ENCODE measurements at places on chromosomes 7 and 10. TPM values are rescaled to one million over a fixed set of nuclear protein-coding genes. Genes with fewer than 3 reads are reported as not detected.

Gene SHOC2
- total RNA-seq, result 16.3 TPM

Gene ASB10
- not detected for total RNA-seq

Gene LRRN3
- 1.9 TPM for total RNA-seq

Gene GPR158
- not detected for total RNA-seq

Gene SLC16A9
- total RNA-seq, result 1.6 TPM

Gene CABCOCO1
- 1.5 TPM for total RNA-seq

Gene CADPS2
- 6.4 TPM for total RNA-seq

Gene LOXL4
- 33.0 TPM for total RNA-seq

Gene CARD11
- total RNA-seq, result 17.6 TPM

Gene STOX1
- total RNA-seq, result 0.16 TPM
